ENCODE measurements at places on chromosomes 11 and 22. TPM values are rescaled to one million over a fixed set of nuclear protein-coding genes. Genes with fewer than 3 reads are reported as not detected.

GRCh38 chr11:61718621-61719302 lies 33.7 kb upstream of the MYRF start:
- H3K27ac ChIP-seq, result no peak overlapping the region
- peak; percentile 60 for DNase-seq
- H3K36me3 ChIP-seq, result no peaks in the 10 kb centered on the region
- peaks cover 5% of the 10 kb centered on the region for H3K27me3 ChIP-seq
- H3K4me1 ChIP-seq, result peaks cover 17% of the 10 kb centered on the region

DNA sequence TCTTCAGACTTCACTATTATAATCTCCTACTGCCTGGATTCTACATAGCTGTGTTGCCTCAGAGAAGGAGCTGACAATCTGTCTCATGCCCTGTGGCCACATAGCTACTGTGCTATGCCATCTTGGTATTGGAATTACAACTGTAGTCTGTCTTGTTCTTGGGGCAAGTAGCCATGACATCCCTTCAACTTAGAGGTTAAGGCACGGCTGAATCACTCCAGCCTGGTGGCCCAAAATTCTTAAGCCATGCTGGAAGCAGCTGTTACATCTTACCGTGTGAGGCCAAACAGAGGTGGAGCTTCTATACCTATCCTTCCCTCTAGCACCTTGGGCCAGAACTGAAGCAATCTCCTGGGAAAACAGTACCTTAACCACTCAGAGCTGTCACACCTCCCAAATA lies 14.8 kb downstream of the CARD18 start:
- no peak overlapping the region for H3K4me3 ChIP-seq
- H3K4me1 ChIP-seq, result peaks cover 10% of the 10 kb centered on the region
- no peaks in the 10 kb centered on the region for H3K27me3 ChIP-seq
- no peaks in the 10 kb centered on the region for H3K36me3 ChIP-seq

DNA sequence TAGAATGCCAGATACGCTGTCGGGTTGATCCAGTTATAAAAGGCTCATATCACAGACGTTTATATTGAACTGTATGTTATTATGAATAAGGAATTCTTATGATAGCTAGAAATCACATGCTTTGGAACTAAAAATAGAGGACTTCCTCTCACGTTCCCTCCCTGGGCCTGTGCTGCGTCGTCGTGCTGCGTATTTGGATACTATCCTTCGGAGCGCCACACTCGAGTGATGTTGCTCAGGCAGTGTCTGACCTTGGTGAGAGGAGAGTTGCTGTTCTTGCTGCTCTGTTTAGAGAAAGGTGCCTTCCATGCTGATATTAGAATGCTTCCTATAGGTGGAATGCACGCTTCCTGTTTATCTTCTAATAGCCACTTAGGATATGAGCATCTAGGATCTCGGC lies 20.2 kb upstream of the ST14 start:
- peaks cover 9% of the 10 kb centered on the region for H3K27me3 ChIP-seq
- DNase-seq, result no peak
- H3K4me1 ChIP-seq, result peaks cover 6% of the 10 kb centered on the region

DNA sequence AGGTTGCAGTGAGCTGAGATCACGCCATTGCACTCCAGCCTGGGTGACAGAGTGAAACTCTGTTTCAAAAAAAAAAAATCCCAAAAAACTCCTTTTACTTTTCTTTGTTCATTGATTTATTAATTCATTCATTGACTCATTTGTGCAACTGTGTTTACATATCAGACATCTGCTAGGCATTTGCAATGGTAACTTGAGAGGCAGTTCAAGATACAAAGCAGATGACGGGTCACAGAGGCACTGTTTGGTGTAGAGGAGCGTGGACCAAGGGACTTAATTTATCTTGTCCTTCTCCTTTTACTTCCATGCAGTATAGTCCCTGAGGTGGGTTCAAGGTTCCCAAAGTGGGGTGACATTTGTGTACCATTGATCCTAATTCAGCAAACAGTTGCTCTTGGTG lies 71.4 kb downstream of the KIAA1671 start:
- H3K4me3 ChIP-seq, result no peak overlapping the region
- no peak for DNase-seq
- H3K27me3 ChIP-seq, result peaks cover 10% of the 10 kb centered on the region
- peaks cover 38% of the 10 kb centered on the region for H3K4me1 ChIP-seq
- no peak overlapping the region for H3K27ac ChIP-seq
- H3K36me3 ChIP-seq, result no peaks in the 10 kb centered on the region

DNA sequence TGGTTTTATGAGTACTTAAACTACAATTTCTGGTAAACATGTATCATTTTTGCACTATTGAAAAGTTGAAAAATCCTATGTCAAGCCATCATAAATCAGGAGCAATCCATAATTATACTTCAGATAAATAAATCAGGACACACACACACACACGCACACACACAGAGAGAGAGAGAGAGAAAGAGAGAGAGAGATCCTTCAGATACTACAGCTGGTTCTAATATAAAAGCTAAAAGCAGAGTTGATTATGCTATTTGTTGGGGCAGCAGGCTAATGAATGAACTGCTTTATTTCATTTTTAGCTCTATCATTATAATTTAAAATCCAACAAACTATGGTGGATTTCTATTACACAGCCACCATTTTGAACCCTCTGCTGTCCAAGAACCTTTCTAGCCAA lies 322.4 kb upstream of the CCDC90B start:
- H3K4me1 ChIP-seq, result peaks cover 3% of the 10 kb centered on the region
- no peak overlapping the region for H3K4me3 ChIP-seq
- no peaks in the 10 kb centered on the region for H3K27me3 ChIP-seq
- H3K36me3 ChIP-seq, result no peaks in the 10 kb centered on the region
- H3K27ac ChIP-seq, result no peak overlapping the region

- no peak overlapping the region for H3K4me3 ChIP-seq
- H3K27ac ChIP-seq, result no peak overlapping the region
- H3K4me1 ChIP-seq, result peaks cover 17% of the 10 kb centered on the region
- peaks cover 3% of the 10 kb centered on the region for H3K27me3 ChIP-seq
- no peak for DNase-seq
Observed at GRCh38 chr11:130062026-130062425, 7.7 kb upstream of the APLP2 start.

DNA sequence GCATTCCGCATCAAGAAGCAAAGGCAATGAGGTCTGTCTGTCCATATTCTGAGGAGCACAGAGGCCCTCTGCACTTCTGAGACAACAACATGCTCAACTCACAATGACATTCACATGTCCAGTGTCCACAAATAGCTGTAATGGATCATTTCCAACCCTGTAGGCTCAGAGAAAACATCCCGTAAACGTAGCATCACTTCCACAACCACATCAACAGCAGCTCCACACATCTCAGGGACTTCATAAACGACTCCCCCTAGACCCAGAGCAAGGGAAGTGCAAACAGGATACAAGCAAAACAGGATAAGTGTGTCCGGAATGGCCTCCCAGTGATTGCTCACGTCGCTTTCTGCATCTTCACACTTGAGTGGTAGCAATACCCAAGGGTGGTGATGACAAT lies 100.2 kb downstream of the SYN3 start:
- H3K4me1 ChIP-seq, result peaks cover 35% of the 10 kb centered on the region
- peak overlapping the region; percentile 66 for H3K27ac ChIP-seq
- H3K4me3 ChIP-seq, result no peak overlapping the region
- DNase-seq, result no peak
- no peaks in the 10 kb centered on the region for H3K36me3 ChIP-seq

DNA sequence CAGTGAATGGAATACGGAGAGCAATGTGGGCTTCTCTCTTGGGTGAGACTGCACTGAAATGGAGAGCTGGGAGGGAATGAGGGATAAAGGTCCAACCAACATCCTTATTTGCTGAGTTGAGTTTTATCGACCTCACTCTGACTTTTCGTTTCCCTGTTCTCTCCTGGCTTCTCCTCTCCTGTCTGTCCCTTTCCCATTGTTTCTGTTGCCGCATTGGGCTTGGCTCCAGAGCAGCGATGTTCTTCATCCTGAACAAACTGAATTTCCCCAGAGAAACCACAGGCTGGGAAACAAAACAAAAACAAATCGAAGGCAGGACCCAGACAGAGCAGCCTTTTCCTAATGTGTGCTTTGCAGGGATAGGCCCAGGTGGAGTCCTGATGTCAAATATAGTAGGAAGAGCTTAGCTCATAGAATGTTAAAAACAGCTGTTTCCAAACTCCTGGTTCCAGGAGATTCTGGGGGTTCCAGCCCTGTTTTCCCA lies 30.0 kb downstream of the MOV10L1 start:
- H3K4me1 ChIP-seq, result peaks cover 22% of the 10 kb centered on the region
- H3K27ac ChIP-seq, result peak overlapping the region; percentile 75
- DNase-seq, result no peak
- no peak overlapping the region for H3K4me3 ChIP-seq
- no peaks in the 10 kb centered on the region for H3K36me3 ChIP-seq

DNA sequence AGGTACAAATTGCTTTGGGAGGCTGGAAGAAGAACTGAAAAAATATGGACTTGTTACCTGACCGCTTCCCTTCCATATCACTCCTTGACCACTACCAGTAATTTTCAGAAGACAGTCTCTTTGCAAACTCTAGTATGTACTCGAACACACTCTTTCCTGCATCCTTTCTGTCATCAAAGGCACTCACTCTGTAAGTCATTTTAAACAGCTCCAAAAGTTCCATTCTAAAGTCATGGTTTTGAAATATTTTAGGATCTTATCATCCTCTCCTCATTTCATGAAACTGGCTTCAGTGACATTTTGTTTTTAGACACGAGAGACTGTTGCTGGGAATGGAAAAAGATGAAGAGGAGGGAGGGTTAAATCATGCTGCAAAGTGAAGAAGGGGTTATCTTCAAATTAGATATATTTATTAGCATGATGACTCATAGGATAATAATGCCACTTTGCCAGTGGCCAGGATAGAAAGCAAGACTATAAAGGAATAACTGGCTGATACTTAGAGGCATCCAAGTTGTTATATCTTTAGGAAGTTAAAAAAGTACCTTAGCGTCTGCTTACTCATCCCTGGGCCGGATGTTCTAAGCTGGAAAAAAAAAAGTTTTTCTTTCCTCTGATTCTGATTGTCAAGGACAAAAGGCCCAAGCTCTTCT lies 549.3 kb downstream of the METTL15 start:
- no peak overlapping the region for H3K4me3 ChIP-seq
- H3K27ac ChIP-seq, result no peak overlapping the region
- no peaks in the 10 kb centered on the region for H3K36me3 ChIP-seq
- no peaks in the 10 kb centered on the region for H3K4me1 ChIP-seq

DNA sequence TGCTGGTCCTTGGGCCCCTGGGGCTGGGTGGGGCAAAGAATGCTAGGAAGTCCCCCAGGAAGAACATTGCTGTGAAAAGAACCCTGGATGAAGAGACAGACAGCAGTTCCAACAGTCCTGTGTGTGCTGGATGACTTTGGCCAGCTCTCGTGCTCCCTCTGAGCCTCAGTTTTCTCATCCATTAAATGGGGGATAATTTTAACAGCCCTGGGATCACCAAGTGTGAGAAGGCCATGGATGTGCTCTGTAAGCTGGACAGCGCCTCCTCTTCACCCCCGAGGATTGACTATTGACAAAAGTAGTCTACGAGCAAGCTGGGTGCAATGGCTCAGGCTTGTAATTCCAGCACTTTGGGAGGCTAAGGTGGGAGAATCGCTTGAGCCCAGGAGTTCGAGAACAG lies 2.5 kb downstream of the LARGE2 start:
- DNase-seq, result no peak
- H3K27ac ChIP-seq, result no peak overlapping the region
- H3K4me3 ChIP-seq, result no peak overlapping the region
- H3K4me1 ChIP-seq, result peaks cover 16% of the 10 kb centered on the region

- no peaks in the 10 kb centered on the region for H3K27me3 ChIP-seq
- DNase-seq, result no peak
- H3K27ac ChIP-seq, result no peak overlapping the region
- H3K4me1 ChIP-seq, result peaks cover 6% of the 10 kb centered on the region
- no peak overlapping the region for H3K4me3 ChIP-seq
Observed at GRCh38 chr11:127643268-127644058, 642.9 kb upstream of the KIRREL3 start.

DNA sequence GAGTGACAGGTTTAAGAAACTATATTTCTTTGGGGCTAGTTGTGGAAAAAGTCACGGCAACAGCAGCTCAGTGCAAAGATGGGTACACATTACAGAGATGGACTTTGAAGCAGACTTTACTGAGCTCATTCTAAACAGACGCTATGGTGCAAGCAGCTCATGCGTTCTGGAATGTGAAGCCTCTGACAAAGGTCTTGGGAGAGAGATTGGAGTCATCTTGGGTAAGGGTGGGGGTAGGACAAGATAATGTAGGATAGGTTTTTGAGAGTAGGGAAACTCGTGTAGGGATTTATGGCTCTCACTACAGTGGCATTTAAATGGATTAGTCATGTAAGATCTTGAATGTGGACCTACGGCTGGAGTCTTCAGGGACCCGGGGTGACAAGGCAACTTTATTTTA lies 36.2 kb upstream of the CLMP start:
- H3K36me3 ChIP-seq, result no peaks in the 10 kb centered on the region
- H3K4me3 ChIP-seq, result no peak overlapping the region
- no peaks in the 10 kb centered on the region for H3K27me3 ChIP-seq
- H3K27ac ChIP-seq, result no peak overlapping the region

- peaks cover 4% of the 10 kb centered on the region for H3K27me3 ChIP-seq
- peaks cover 3% of the 10 kb centered on the region for H3K36me3 ChIP-seq
Observed at GRCh38 chr11:10955616-10956015, 97.8 kb upstream of the ZBED5 start.

- peaks cover 9% of the 10 kb centered on the region for H3K27me3 ChIP-seq
- H3K27ac ChIP-seq, result peak overlapping the region; percentile 86
- H3K36me3 ChIP-seq, result peaks cover 10% of the 10 kb centered on the region
- no peak for DNase-seq
- no peak overlapping the region for H3K4me3 ChIP-seq
- peaks cover 78% of the 10 kb centered on the region for H3K4me1 ChIP-seq
Observed at GRCh38 chr22:36369922-36370791, 17.6 kb downstream of the MYH9 start.

DNA sequence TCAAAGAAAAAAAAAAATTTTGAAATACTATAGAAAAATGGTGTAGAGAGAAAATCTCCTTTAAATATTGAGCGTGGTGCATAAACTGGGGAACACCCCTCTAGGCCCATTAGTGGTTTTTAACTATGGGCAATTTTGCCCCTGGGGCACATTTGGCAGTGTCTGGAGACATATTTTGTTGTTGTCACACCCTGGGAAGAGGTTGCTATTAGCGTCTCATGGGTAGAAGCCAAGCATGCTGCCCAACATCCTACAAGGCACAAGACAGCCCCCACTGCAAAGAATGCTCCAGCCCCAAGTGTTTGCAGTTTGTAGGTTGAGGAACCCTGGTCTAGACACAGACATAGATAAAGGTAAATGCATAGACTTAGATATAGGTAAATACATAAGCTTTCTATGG lies 92.6 kb downstream of the KIAA1671 start:
- H3K27ac ChIP-seq, result no peak overlapping the region
- peaks cover 7% of the 10 kb centered on the region for H3K27me3 ChIP-seq
- peaks cover 15% of the 10 kb centered on the region for H3K36me3 ChIP-seq
- no peak for DNase-seq

DNA sequence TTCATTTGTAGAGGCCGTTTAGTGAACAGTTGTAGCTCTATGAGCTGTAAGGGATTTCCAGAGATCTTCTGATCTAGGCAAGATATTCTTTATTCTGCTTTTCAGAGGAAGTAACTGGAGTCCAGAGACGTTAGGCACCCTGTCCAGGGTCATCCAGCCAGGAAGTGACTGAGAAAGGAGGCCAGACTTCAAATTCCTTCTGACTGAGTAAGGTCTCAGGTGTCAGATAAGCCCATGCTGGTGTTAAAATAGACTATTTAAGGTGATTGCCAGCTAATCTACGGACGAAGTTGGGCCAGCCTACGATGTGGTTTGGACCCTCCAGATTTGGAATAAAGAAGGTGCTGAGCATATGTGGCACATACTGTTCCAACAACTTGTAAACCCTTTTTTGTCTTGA lies 54.6 kb downstream of the GRIK4 start:
- no peaks in the 10 kb centered on the region for H3K27me3 ChIP-seq
- DNase-seq, result no peak
- H3K4me1 ChIP-seq, result peaks cover 29% of the 10 kb centered on the region
- H3K36me3 ChIP-seq, result no peaks in the 10 kb centered on the region

MYOD1 gene
- total RNA-seq, result not detected

HTR3A gene
- total RNA-seq, result not detected

ART5 gene
- 9.7 TPM for total RNA-seq

All from endothelial cell (in vitro differentiated cells).